Left ventricle myocardium inferior (tissue), 1 donor: ENCODE measurements at places on chromosomes 13 and 19. TPM values are rescaled to one million over a fixed set of nuclear protein-coding genes. Genes with fewer than 3 reads are reported as not detected.

The MISP gene
- not detected for total RNA-seq

The NPHS1 gene
- not detected for total RNA-seq

The ZNF558 gene
- 10.8 TPM for total RNA-seq

The ANGPTL8 gene
- not detected for total RNA-seq

The ATP1A3 gene
- total RNA-seq = 375 TPM

The ZNF471 gene
- 6.9 TPM for total RNA-seq

The RNF113B gene
- not detected for total RNA-seq

The ZNF136 gene
- total RNA-seq = 5.6 TPM

The WASF3 gene
- 12.6 TPM for total RNA-seq

The ZAR1L gene
- not detected for total RNA-seq

The FFAR2 gene
- 0.27 TPM for total RNA-seq

The KLK14 gene
- total RNA-seq = 1.6 TPM

The SUGT1 gene
- total RNA-seq = 57.8 TPM

The CBY2 gene
- total RNA-seq = not detected

The CEACAM4 gene
- total RNA-seq = 0.25 TPM

The OR10H4 gene
- not detected for total RNA-seq

The PTGER1 gene
- total RNA-seq = not detected

The PROZ gene
- total RNA-seq = not detected

The ZNF550 gene
- total RNA-seq = 10.8 TPM

The B3GNT8 gene
- 10.3 TPM for total RNA-seq

The YJEFN3 gene
- total RNA-seq = 7.8 TPM

The SLC6A16 gene
- 1.1 TPM for total RNA-seq

The LYL1 gene
- 6.3 TPM for total RNA-seq

The GAPDHS gene
- not detected for total RNA-seq

The COMP gene
- 1.2 TPM for total RNA-seq

The ZNF541 gene
- total RNA-seq = 0.99 TPM

The DMRTC2 gene
- total RNA-seq = not detected

The ZNF628 gene
- 5.4 TPM for total RNA-seq

The ZNF681 gene
- 0.25 TPM for total RNA-seq

The PDE4C gene
- total RNA-seq = 2.4 TPM

The WDR88 gene
- not detected for total RNA-seq

The ZNF492 gene
- 0.08 TPM for total RNA-seq

The ATF5 gene
- 8.6 TPM for total RNA-seq

The KLK2 gene
- not detected for total RNA-seq
